Hematopoietic multipotent progenitor cell treated with erythropoietin and hydrocortisone succinate and interleukin-3 and kit ligand, for 6 days (in vitro differentiated cells): ENCODE measurements at places on chromosomes 3 and 15.

DNA sequence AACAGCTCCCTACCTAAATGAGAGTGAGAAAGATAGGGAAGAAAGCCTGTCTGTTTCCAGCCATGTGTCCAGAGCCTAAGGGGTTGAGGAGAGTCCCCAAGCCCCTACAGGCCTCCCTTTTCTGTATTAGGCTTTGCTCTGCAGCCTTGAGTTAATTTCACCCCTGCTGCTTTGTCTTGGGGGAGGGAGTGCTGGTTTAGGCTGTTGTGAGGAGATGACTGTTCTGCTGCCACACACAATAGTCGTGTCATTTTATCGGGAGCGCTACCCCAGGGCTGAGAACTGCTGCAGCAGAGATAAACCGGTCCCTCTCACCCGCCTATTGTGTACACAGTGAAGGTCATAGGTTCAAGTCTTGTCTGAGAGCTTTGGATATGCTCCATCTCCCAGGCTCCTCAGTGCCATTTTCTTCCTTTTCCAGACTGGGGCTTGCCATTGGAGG is 1.4 kb downstream of the ZNF609 start:
- DNase-seq: peak; percentile 82

DNA sequence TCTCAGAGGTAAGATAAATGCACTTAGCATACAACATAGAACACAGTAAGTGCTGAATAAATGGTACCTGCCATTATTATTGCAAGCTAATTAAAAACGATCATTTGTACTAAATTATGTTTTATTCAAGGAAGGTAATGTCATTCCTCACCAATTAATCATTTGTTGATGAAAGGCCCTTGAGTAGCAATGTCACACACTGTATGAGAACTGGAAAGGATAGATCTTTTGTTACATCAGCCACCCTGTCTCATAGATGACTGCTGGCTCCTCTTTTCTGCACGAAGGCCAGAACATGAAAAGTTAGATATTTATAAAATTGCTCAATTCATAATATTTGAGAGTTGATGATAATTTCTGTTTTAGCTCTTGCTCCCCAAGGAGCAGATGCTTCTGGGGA is 415.4 kb downstream of the RBMS3 start:
- no peak for DNase-seq

- DNase-seq: no peak
Measured at GRCh38 chr3:147410526-147411237, 1.5 kb downstream of the ZIC1 start.

GRCh38 chr3:63048367-63049326 is 173.4 kb upstream of the CADPS start:
- no peak for DNase-seq

DNA sequence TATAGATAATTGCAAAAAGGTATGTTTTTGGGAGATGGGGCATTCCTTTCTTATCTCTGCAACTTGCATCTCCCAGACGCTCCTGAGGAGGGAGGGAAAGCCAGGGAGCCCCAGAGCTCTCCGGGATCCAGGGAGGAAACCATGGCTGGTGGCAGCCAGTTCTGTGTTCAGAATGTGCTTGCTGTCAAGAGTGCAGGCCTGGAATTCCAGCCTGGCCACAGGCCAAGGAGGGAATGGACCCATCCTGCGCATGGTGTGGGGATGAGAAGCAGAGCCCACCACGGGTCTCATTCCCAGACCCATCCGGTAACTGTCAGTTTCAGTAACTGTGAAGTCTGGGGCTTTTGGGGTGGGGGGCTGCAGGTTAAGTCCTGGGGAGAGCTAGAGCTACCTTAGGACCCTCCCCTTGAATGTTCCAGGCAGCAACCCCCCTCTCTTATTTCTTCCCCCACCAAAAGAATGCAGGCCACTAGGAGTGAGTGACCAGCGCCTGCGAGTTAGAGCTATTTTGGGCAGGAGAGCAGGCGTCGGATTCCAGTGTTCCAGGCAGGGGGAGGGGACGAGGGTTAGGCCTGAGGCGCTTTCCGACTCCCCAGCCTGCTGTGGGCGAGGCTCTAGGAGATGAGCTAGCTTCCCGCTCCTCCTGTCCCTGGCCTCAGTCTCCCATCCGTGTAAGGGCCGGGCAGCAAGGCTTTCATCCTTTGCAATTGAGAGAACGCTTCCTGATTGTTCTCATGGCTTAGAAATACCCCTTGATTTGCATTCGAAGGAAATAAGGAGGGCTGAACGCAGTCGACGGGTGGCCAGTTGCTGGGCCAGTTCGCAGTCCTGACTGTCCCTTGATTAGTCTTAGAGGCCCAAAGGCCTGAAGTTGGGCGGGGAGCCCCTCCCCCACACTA is 781 bp upstream of the DAG1 start:
- no peak for DNase-seq

- no peak for DNase-seq
Measured at GRCh38 chr3:4680227-4680691, 187.1 kb downstream of the ITPR1 start.

- DNase-seq: no peak
Measured at GRCh38 chr3:64716110-64716710, 28.4 kb upstream of the ADAMTS9 start.

DNA sequence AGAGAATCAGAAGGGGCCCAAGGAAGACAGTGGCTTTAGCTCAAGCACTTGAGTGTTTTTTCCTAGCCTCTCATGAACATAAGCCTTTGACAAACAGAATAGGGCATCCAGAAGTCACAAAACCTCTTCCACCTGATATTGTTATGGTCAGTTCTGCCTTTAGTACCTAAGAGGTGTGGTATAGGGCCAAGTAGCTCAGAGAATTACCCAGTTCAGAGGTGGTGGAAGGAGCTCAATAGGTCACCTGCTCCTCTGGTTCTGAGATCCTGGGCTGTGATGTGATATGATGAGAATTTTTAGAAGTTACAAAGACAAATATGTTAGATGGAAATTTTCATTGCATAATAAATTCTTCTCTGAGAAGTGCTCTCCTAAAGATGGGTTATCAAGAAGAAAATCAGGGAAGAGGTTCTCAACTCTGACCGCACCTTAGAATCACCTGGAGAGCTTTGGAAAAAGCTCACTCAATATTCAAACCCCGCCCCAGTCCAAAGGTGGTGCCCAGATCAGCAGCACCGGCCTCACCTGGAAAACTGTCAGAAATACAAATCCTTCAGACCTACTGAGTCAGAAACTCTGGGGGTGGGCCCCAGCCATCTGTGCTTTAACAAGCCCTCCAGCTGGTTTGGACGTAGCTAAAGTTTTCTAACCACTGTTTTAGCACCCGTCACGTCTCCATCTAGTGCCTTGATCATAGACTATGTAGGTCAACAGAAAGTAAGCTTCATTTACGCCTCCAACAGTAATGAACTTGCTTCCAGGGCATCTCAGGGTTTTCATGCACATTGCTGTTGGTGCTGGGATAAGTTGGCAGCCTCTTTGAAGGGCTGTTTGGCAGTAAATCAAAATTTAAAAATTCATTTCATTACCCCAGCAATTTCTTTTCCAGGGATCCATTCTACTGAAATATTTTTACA is 101.3 kb downstream of the MYH15 start:
- DNase-seq: no peak

GRCh38 chr15:87793725-87794124 is 462.8 kb downstream of the NTRK3 start:
- DNase-seq: no peak

DNA sequence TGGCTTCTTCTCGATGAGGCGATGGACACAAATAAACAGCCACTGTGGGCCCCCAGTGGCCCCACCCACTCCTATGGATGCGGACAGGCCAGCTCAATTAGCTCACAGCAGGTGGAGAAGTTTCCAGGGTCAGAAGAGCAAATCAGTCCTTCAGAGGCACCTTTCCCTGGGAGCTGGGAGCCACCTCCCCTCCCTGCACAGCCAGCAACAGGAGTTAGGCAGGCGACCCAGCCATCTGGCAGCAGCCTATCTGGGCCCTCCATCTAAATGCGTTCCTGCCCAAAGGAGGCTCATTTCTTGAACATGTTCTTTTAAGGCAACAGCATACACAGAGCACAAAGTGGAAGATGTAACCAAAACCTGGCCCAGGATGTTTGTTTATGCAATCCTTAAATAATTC is 211.9 kb upstream of the ARRDC4 start:
- DNase-seq: no peak

- DNase-seq: peak; percentile 54
Measured at GRCh38 chr15:78049691-78050440, 27.6 kb downstream of the TBC1D2B start.

DNA sequence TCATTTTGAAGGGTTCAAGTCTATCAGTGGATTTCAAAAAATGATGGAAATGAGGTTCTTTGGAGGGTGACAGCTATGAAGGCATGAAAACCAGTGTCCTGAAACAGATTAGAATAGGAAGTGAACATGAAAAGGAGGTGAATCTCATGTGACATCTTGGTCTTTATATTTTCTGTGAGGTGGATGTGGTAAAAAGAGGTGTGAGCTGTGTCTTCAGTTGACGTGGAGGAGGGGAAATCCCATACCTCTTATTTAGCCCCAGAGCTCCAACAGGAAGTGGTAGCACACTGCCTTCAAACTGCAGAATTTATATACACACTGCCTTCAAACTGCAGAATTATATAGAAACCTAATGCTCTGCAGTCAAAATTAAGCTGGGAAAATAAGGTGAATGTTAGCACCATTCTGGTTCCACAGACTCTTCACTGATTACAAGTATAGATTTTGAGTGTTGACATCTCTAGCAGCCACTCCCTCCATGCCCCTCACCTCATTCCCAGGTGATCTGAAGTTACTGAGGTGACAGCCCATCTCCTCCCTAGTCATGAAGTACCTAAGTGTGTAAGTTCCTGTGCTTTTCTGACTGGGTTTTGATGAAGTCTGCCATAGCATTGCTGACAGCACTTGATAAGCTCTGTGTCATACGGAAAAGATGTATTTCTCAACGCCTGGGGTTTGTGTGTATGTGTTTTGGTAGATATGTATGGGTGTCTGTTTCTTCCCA is 2.7 kb downstream of the RAB8B start:
- peak; percentile 89 for DNase-seq

GRCh38 chr3:48548729-48549705 is 7.6 kb downstream of the PFKFB4 start:
- DNase-seq: peak; percentile 91

DNA sequence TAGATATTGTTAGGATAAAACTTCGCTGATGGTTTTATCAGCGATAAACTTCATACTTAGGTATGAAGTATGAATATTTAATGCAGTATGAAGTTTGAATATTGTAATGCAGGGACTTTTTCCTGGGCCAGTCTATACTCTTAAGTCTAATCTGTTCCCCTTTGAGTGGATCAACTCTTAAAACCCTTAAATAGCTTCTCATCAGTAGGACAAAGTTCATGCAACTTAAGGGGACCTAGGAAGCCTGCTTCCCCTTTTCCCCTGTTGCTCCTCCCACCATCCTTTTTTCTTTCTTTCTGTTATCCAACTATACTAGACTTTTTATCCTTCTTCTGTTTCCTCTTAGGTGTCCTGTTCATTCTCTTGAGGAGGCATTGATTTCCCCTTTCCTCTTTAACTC is 78.7 kb downstream of the MITF start:
- DNase-seq: no peak

DNA sequence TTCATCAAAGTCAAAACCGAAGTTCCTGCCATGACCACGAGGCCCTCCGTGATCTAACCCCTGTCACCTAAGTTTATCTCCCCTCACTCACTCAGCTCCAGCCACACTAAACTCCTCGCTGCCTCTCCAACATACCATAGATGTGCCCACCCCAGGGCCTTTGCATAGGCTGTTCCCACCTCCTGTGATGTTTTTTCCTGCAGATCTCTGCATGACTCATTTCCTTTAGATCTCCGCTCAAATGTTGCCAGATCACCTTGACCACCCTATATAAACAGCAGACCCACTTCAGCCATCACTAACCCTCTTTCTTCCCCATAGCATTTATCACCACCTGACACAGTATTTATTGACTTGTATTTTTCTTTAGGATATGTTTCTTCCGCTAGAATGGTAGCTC is 58.5 kb downstream of the HRH1 start:
- DNase-seq: no peak

- no peak for DNase-seq
Measured at GRCh38 chr3:174533286-174533685, 325.8 kb upstream of the NAALADL2 start.

DNA sequence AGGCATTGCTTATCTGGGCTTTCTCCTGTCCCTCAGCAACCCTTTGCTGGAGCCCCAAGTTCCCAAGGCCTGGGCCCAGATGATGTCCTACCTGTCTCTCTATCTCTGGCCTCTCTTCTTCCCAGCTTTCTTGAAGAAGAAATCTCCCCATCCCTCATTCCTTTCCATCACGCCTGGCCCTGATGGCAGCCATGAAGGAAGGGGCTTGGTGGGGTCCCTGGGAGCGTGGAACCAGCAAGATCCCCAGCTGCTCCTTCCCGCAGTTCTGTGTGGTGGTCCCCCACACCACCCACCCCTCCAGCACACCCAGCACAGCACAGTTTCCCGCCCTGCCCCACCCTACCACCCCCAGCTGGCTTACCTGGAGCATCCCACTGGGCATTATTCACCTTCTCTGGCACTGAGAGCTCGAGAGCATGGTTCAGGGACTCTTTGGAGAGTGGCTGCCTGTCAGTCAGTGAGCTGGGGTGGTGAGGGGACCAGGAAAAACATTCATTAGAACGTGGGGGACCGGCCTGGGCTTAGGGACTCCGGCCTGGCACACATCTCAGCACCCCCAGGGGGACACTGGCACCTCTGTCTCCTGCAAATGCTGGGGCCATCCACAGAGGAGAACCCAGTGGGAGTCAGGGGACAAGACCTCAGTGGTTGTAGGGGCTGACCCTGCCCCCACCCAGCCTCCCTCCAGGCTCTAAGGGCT is 26.6 kb downstream of the ACSBG1 start:
- DNase-seq: no peak

DNA sequence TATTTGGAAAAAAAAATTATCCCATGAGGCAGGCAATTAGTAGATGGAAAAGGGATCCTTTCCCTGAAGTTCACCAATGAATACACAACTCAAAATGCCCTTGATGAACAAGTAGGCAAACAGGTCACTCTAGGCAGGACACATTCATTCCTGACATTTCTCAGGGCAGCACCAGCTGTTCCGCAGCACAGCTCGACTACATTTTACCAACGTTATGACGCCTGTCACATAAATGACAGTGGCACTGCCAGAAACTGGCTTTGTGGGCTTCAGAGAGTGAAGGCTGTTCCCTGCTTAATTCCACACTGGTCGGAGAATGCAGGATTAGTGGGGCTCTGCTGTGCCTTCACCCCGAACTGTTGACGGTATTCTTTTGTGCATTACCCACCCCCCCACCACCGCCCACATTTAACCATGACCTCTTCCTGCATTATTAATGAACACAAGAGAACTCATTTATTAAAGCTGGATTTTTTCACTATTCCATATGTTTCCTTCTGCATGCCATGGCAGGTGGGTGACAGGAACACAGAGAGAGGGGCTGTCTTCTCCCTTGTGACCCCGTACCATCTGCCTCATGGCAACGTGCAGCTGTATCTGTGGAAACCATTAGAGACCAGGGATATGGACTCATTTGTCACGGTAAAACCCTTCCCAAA is 197.6 kb downstream of the PDZRN3 start:
- no peak for DNase-seq
